ENCODE measurements at places on chromosomes 7 and 10. TPM values are rescaled to one million over a fixed set of nuclear protein-coding genes. Genes with fewer than 3 reads are reported as not detected.

DNA sequence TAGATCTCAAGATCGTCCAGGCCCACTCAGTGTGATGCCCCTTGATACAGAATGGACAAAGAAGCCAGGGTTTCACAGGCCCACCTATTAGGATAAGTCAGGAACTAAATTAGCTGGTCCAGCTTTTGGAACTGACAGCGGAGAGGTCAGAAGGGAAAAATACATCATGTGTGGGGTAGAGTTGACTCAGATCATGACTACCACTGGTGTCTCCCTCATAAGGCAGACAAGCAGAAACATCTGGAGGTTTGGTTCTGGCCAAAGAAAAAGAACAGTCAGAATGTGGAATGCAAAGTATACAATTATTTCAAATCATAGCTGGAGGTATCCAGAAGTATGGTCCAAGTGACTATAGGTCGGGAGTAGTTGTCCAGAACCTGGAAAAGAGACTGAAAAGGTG is 621.1 kb upstream of the CELF2 start:
- DNase-seq: no peak

DNA sequence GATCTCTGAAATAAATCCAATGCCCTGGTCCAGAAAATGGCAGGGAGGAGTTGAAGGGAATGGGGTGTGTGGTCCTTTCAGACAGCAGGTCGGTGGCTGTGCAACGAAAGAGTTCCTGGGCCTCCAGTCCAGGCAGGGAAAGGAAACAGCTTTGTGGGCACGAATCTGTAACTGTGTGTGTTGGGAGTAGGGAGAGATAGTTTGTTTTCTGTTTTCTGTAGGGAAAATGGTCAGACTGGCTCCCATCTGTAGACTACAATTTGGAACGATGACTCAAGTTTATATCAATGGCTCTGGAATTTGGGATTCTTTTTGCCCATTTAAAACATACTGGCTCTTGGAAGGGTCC is 2.6 kb upstream of the HOXA9 start:
- peak; percentile 60 for DNase-seq

Gene NPFFR1
- total RNA-seq: under 0.01 TPM

DNA sequence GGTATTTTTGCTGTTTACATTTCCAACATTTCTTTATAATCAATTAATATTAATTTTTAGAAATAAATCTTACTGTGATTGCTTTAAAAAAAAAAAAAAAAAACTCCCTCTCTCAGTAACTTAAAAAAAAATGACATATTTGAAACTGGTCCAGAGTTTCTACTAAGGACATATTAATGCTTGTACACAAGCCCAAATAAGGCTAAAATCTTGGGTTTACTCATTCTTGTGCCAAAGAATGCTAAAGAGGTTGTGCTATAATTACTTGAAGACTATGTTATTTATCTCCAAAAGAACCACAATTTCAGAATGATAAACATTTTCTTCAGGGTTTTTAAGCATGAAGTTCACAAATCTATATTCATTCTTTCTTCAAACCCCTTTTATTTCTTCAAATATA is 39.4 kb upstream of the PHF14 start:
- DNase-seq: no peak

Gene OR9A2
- not detected for total RNA-seq
